ENCODE measurements at places on chromosomes 13 and 19.
A peak's percentile ranks its signal among the peaks of the same experiment; 100 is the strongest.

DNA sequence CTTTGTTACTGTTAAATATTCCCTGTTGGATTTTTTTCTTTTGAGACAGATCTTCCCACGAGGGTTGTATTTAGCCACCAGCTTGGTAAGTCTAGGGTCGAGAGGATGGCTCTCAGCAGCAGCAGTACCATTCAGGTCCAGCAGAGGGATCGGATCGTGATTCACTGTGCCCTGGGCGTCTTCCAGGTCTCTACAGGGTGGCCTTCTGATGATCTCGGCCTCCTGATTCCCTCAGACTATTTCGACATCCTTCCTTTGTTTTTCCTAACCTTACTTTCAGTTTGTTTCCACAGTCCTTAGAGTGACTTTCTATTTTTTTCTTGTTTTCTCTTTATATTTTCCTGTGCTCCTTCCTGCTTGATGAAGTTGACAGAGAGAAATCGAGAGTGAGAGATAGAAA is 1436.9 kb downstream of the UQCRFS1 start:
- no peak for DNase-seq

DNA sequence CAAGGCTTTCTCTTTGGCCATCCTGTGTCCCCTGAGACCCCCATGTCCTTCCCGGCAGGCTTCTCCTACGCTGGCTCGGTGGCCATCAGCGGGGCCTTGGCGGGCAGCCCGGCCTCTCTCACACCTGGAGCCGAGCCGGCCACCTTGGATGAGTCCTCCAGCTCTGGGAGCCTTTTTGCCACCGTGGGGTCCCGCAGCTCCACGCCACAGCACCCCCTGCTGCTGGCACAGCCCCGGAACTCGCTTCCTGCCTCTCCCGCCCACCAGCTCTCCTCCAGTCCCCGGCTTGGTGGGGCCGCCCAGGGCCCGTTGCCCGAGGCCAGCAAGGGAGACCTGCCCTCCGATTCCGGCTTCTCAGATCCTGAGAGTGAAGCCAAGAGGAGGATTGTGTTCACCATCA is 14.2 kb downstream of the PLEKHJ1 start:
- no peak for DNase-seq

- no peak for DNase-seq
These were observed 138.6 kb downstream of the PCDH20 start for GRCh38 chr13:61277088-61277487.

DNA sequence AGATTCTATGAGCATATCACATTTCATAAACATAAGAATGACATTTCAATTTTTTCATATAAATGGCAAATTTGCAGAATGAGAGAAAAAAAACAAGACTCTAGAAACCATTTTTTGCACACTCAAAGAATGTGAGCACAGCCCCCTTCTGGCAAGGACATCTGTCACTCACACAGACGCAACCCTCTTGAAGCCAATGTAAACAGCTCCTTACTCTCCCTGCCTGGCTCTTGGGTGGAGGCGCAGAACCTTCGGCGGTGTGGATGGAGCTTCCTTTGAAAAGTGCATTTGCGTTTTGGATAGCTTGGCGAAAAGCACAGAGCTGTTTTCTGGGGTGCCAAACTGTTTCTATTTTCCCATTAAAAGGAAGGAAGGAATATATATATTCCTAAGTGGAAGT is 367.6 kb upstream of the TSHZ3 start:
- DNase-seq: no peak

DNA sequence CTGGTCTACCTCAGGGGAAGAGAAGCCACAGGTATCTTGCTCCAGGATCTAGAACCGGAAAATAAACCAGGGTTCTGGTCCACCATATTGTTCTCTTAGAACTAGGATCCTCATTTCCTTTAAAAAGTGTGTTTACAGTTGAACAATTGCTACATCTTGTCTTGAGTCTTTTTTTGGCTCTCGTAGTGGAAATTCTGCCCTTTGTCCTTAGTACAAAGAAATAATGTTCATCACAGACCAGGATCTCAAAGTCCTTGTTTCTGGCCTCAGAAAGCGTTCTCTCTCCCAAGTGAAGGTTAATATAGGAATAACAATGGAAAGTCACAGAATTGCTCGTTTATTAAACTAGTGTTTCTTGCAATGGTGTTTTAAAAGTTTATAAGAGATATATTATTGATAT is 20.8 kb downstream of the KLF2 start:
- no peak for DNase-seq

DNA sequence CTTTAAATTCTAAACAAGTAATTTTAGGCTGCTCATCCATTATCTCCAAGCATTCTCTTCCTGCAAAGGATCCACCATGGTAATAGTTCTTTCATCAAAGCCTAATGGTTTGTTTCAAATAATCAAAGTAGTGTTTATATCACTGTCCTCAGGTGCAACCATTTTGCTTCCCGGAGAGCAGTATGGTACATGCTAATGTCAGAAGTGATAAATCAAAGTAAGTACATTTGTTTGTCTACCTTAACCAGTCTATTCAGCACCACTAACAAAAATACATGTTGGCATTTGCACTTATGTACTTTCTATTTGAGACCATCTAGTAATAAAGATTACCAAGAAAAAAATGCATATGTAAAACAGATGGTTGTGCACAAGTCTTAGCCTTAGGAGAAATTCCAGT is 37.5 kb downstream of the DACH1 start:
- DNase-seq: no peak

- DNase-seq: no peak
These were observed 96.3 kb downstream of the VWA8 start for GRCh38 chr13:41864658-41865057.

DNA sequence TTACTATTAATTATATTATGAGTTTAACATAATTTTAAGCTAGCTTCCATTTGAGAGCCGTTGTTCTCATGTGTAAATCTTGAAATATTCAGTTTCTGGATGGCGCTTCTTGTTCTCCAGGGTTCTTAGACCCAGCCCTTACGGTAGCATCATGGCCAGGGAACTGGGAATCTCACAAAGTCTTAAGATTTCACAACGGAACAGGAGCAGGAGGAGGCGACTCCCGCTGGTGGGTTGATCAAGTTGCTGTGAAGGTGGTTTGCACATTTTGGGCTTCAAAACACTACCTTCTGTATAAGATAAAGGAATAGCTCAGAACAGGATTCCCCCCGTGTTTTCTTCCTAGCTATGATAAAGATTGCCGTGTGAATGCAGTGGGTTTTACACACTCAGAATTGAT is 2.8 kb downstream of the NAXD start:
- DNase-seq: no peak

DNA sequence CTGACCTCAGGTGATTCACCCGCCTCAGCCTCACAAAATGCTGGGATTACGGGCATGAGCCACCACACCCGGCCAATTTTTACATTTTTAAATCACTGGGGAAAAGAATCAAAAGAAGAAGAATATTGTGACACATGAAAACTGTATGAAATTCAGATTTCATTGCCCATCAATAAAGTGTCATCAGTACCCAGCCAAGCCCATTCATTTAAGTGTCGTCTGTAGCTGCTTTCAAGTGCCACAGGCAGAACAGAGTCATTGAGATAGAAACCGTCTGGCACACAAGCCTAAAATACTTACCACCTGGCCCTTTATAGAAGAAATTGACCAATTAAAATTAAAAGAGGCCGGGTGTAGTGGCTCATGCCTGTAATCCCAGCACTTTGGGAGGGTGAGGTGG is 15.3 kb downstream of the COLGALT1 start:
- DNase-seq: no peak

DNA sequence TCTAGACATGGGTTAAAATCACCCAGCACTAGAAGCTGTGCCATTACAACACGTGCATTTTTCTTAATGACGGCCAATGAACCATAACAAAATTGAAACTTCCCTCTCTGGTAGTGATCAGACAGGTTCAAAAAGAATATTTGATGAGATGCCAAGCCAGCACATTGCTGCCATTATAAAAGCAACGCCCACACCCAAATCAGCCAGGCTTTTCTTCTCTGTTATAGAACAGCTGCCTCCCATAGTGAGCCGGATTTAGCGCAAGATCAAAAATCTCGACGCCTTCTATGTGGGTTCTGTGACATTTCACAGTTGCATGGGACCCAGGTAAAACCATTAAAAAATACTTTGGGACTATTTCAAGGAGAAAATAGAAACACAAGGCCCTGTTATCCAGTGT is 1158.0 kb downstream of the EFNB2 start:
- no peak for DNase-seq

- no peak for DNase-seq
These were observed 201.5 kb downstream of the IRS2 start for GRCh38 chr13:109584844-109585361.

DNA sequence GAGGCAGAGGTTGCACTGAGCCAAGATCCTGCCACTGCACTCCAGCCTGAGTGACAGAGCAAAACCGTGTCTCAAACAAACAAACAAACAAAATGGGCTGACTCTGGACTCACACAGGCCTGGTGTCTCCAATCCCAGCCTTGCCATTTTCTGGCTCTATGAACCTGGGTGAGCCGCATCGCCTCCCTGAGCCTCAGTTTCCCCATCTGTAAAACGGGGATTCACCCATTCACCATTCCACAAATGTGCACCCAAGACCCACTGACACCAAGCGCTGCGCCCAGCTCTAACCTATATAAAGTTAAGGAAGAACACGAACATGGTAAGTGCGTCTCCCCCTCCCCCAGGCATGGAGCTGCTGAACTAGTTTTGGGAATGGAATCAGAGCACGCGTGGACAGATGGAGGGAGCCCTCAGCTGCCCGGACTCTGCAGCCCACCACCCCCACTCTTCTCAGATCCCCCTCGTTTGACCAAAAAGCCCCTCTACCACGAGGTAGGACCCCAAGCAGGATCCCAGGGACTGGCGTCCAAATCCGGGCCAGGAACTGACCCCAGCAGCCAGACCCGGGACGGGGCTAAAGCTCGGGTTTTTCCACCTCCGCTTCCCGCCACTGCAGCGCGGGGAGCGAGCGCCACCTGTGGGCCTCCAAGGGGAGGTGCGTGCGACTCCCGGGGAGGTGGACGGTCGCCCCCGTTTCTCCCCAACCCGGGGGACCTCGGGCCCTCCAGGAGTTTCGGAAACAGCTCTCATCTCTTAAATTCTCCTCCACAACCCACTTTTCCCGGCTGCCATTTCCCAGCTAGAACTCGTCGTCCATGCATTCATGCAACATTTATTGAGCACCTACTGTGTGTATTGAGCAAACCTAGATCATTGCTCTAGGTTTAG is 33.0 kb upstream of the ADGRE5 start:
- DNase-seq: peak; percentile 40

GRCh38 chr13:69660155-69660554 is 447.5 kb upstream of the ATXN8OS start:
- no peak for DNase-seq

GRCh38 chr13:111344471-111345191 is 24.2 kb downstream of the TEX29 start:
- DNase-seq: no peak

GRCh38 chr13:75299246-75299645 is 182.7 kb downstream of the TBC1D4 start:
- no peak for DNase-seq

GRCh38 chr19:35642798-35643254 is 1.3 kb downstream of the ETV2 start:
- no peak for DNase-seq

DNA sequence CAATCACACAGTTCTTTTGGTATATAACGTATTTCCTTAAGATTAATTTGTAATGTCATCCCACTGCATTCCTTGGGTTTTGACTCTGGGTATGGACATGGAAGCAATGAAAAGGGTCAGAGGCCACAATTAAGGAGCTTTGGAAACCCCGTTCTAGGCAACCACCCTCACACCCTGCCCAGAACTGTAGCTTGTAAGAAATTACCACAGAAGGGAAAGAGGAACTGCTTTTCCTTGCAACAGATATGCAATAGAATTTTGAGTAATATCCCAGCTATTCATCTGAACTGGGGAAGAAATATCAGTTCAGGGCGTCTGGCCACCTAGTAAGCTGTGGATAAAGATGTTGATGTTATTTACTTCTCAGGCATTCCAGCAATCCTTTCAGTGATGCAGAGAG is 985 bp upstream of the CLC start:
- no peak for DNase-seq

GRCh38 chr13:40197049-40197448 is 469.4 kb downstream of the FOXO1 start:
- no peak for DNase-seq

DNA sequence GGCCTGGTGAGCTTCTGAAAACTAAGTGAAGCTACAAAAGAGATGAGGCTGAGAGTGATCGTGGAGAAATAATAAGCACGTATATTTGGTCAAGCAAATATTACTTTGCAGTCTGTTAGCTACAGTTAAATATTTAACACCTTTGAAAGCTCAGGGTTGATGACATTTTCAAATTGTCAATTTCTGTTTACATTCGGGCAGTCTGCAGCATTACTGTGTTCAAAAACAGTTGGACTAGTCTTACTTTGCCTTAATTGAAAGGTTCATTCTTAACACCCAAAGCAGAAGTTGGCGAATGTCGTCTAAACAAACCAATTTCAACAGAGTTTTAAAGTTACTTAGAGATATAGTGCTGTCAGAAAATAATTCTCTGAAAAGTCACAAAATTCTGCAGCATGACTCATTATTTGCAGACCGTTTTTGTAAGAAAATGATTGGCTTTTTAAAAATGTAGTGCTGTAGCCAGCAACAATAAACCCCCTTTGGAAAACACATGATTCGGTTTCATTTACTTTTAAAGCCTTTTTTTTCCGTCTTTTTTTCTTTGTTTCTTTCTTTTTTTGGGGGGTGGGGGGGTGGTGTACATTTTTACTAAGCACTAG is 549.0 kb downstream of the GPC6 start:
- no peak for DNase-seq

DNA sequence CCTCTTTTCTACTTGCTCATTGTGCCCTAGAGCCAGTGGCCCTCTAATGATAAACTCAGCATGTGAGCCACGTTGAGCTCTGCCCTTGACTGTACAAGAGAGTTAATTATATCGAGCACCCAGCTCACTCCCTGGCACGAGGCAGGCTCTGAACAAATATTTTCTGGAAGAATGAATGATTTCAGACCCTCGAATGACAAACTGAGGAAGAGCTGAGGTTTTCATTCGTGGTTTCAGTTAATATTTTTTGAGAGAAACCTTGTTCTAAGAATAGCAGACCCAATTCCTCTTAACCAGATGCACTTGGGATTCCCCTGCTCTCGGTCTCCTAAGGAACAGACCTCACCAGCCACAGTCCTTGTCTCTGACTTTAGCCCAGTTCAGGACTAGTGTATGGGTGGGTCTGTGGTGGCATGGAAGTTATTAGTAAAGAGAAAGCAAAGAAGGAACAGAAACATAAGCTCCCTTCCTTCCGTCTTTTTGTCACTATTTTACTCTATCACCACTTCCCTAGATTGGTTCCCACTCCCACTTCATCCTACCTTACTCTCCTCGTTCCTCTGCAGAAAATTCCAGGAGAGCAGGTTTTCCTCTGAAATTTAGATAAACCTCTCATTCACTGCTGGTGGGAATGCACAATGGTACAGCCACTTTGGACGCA is 22.1 kb upstream of the WDFY2 start:
- no peak for DNase-seq

Data from stimulated activated naive CD4-positive, alpha-beta T cell treated with Interleukin-2 at 50 U/mL for 16 hours (primary cell).